ENCODE measurements at places on chromosomes 16 and 17.

DNA sequence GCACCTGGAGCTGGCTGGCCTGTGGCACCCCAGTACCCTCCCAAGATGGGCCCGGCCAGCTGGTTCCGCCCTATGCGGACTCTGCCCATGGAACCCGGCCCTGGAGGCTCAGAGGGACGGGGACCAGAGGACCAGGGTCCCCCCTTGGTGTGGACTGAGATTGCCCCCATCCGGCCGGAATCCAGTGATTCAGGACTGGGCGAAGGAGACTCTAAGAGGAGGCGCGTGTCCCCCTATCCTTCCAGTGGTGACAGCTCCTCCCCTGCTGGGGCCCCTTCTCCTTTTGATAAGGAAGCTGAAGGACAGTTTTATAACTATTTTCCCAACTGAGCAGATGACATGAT lies 12.0 kb downstream of the TBX21 start:
- no peak for DNase-seq

GRCh38 chr17:29004081-29004692 lies 1.6 kb downstream of the SEZ6 start:
- no peak for DNase-seq

DNA sequence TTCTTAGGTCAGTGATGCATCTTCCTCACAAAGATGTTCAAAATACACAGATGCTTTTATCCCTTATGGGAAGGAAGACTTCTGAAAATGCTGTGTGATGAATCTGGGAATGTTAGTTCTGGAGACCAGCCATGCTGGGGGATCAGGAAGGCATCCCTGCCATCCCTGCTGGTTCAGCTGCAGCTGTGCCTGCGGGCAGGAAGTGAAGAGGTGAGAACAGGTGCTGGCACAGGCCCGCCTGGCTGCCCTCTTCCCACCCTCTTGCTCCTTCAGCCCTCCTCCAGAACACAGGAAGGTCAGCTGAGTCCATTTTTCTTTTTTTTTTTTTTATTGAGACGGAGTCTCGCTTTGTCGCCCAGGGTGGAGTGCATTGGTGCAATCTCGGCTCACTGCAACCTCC lies 15.2 kb downstream of the RAB11FIP3 start:
- no peak for DNase-seq

DNA sequence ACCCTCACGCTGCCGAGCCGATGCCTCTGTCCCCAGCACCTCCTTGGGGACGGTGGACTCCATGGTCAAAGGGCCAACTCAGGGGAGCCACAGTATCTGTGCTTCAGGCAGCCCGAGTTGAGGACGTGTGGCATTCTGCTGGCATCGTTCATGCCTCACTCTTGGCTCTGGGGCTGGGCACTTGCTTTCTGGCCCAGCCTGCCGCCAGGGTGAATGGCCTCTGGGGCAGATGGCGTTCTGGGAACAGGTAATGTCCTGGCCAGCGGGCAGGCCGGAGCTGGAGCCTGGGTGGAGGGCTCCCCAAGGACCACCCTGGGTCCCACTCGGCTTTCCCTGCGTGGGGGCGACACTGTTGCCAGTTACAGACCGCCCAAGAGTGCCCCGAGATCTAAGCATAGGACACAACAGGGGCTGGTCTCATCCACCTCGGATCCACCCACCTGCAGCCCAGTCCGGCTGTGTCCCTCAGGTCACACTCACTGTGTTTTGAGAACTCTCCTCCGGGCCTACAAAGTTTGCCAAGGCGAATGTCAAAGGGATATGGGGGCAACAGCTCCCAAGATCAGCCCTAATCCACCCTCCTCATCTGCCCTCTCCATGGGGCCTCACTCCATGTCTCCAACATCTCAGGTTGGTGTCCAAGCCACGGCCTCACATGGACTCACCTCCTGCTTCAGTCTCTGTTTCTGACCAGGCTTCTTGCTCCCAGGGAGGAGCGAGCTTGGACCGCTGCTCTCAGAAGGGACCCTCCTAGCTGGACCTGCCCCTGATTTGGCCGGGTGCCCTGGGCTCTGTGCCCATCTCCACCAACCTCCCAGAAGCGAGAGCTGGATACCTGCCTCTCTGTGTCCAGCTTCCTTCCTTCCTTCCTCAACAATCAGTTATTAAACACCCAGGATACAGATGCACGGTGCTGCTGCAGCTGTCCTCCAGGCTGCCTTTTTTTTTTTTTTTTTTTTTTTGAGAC lies 60.8 kb downstream of the TMEM235 start:
- DNase-seq, result no peak

DNA sequence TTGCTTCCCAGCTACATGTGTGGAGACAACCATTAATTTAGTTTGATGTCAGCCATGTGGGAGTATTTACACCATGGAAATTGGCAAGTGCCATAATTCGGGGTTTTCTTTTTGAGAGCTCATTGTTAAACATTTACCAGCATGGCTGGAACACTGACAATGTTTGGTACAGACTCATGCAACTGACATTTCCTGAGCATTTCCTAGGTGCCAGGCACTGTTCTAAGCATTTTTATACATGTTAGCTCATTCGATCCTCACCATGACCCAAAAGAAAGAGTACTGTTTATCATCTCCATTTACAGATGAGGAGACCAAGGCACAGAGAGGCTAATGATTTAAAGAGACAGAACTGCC lies 86.9 kb downstream of the FOXL1 start:
- DNase-seq, result no peak

DNA sequence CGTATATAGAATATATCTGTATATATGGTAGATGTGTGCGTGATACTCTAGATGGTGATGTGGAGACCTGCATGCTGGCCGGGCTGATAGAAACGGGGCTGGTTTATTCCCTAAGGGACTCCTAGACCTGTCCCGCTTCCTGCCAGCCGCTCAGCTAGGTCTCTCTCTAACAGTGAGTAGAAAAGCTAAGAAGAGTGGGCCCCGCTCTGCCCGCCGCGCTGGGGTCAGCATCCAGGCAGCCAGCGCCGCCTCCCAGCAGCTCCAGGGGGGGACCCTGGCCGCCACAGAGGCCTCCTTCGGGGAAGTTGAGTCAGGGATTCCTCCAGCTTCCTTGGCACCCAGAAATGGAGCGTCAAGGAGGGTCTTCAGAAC lies 9.4 kb downstream of the CYGB start:
- peak; percentile 48 for DNase-seq

GRCh38 chr16:59688006-59688405 lies 953.9 kb upstream of the GOT2 start:
- no peak for DNase-seq

GRCh38 chr16:4979736-4980660 lies 21.9 kb downstream of the SEC14L5 start:
- DNase-seq, result no peak

DNA sequence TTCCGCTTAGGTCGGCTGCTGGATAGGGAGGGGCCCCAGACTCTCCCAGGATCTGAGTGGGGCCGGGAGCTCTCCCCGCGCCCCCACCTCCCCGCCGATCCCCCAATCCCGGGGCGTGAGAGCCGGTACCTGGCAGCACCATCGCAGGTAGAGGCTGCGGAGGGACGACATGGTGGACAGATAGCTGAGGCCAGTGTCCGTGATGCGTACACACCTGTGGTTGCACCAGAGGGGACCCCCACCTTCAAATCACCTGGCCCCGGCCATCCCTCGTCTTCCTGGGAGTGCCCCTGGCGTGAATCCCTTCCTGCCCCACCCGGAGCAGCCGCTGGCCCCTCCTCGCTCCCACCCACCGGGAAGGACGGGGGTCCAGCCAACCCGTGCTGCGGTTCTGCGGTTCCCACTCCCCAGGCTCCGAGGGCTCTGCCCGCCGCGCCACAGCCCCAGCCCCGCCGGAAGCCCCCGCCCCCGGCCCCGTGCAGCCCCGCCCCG lies 4.7 kb upstream of the WDR24 start:
- no peak for DNase-seq

DNA sequence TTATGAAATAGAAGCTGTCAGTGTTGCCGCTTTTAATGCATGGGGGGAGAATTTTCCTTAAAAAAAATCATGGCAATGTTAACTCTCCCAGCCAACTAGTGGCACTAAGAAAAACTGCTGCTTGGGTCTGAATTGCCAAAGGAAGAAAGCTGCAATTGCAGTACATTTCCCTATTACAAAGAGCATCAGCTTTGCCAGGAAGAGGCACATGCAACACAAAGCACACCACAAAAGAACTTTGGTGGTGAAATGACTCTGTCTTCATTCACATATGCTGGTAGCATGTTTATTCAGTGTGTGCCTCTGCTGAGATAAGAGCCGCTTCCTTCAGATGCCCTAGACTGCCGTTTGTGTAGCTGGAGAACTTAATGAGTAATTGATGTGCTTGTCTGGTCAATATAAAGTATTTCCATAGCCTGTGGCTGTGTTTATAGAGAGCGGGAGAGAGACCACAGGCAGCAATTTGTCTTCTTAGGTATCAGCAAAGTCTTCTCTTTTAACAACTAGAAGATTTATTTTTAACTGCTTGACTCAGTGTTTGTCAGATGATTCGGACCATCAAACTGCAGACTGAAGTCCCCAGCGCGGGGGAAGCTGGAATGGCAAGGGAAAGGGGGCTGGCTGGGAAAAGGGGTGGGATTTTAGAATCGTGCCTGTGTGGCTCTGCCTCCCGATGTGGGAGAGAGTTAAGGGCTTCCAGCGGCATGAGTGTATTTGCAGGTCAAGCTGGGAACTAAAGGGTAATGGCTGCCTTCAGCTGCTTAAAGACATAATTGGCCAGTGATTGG lies 115.1 kb downstream of the MRTFB start:
- peak; percentile 27 for DNase-seq

DNA sequence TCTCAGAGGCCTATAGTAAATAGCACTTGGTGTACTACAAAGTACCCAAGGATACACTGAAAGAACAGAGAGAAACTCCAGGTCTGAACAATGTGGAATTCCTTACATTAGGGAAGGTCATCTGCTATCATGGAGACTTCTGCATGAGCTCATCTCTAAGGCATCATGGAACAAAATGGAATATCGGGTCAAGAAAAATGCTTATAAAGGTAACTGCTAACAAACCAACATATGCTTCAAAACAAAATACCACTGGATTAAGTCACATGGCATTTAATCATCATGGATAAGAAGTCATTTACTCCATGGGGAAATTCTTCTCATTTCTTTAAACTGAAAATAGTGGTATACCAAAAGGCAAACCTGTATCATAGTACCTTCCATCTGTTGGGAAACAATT lies 34.2 kb downstream of the TXNDC11 start:
- DNase-seq, result no peak

DNA sequence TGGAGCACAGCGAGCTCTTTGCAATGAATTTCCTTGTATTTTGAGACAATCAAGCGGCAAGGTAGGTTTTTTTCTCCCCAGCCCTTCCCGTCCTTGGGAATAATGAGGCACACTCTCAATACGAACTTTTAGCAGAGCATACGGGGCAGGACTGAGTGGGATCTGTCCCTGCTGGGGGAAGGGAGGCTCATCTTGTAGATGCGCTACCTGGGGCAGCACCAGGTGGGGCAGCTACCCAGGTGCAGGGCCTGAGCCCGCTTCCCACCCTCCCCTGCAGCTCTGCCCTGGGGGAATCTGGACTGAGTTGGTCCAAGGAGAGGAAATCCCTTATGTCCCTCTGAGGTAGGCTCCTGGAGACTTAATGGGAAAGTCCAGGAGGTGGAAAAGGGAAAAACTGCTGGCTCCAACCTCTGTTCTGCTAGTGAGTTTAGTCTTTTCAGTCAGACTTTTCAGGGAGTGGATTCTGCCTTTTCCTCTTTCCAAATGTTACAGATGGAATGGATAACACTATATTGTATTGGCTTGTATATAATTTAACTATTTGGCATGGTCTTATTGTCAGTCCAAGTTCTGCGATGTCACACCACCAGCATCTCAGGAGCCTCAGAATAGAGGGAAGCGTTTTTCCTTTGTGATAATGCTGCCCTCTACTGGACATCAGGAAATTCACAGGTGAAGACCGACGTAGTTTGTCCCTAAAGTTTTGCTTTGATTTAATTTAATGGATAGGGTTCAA lies 9.6 kb upstream of the CES1 start:
- peak; percentile 60 for DNase-seq

- no peak for DNase-seq
Measured at GRCh38 chr17:18191967-18192366, 8.3 kb downstream of the ALKBH5 start.

DNA sequence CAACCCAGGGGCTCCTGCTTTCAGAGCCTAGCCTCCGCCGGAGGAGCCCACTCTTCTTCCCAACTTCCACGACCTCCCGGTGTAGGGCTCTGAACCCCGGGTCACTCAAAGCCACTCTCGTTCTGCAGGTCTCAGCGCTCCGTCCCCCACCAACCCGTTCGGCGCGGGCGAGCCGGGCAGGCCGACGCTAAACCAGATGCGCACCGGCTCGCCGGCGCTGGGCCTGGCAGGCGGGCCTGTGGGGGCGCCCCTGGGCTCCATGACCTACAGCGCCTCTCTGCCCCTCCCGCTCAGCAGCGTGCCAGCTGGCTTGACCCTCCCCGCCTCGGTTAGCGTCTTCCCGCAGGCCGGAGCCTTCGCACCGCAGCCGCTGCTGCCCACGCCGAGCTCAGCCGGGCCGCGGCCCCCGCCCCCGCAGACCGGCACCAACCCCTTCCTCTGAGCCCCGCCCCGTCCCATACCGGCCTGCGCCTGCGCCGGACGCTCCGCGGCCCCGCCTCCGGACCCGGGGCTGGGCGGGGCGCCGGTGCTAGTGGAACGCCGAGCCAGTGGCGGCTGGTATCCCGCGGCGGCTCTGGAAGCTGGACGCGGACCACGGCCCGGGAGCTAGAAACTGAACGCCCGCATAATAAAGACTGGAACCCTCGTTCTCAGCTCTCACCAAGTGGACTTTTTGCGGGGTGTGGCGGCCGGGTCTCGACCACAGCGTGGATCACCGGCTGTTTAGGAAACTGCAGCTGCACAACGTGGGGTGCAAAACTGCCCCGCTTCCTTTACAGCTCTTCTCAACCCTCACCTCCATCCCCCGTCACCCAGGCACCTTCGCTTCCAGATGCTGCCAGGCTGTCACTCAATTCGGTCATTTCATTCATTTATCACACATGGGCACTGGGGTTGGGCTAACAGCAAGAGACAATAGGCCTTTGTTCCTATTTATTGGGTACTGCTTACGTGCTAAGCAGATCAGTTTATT lies 5.0 kb upstream of the SPATA20 start:
- DNase-seq, result peak; percentile 79

DNA sequence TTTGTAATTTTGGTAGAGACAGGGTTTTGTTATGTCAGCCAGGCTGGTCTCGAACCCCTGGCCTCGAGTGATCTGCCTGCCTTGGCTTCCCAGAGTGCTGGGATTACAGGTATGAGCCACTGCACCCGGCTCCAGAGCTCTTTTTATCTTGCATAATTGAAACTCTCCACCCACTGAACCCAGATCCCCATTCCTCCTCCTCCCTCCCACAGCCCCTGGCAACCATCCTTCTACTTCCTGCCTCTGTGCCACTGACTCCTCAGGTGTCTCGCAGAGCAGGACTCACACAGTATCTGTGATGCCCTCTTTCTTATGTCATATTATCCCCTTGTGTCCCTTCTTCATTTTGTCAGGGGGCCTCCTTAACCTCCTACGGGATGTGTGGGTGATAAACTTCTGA lies 340.7 kb downstream of the SLC39A11 start:
- DNase-seq, result no peak

- DNase-seq, result no peak
Measured at GRCh38 chr16:50037662-50038220, 12.7 kb downstream of the CNEP1R1 start.

DNA sequence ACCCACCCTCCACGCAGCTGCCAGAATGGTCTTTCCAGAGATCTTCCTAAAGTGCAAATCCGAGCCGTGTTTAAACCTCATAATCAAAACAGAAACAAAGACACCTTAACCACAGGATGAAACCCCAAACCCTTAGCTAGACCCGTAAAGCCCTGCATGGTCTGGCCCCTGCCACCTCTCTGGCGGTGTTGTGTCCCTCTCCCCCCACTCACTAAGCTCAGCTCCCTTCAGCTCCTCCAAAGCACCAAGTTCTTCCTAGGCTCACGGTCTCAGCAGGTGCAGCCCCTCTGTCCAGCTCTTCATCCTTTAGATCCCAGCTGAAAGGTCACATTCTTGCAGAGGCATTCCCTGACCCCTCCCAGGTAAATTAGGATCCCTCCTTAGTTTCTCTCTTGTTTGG lies 4.4 kb upstream of the NXPH3 start:
- no peak for DNase-seq

Measured in cerebellar cortex (tissue), 1 donor.